Spinal cord (tissue), 10 donors: ENCODE measurements at places on chromosomes 1 and 21.

DNA sequence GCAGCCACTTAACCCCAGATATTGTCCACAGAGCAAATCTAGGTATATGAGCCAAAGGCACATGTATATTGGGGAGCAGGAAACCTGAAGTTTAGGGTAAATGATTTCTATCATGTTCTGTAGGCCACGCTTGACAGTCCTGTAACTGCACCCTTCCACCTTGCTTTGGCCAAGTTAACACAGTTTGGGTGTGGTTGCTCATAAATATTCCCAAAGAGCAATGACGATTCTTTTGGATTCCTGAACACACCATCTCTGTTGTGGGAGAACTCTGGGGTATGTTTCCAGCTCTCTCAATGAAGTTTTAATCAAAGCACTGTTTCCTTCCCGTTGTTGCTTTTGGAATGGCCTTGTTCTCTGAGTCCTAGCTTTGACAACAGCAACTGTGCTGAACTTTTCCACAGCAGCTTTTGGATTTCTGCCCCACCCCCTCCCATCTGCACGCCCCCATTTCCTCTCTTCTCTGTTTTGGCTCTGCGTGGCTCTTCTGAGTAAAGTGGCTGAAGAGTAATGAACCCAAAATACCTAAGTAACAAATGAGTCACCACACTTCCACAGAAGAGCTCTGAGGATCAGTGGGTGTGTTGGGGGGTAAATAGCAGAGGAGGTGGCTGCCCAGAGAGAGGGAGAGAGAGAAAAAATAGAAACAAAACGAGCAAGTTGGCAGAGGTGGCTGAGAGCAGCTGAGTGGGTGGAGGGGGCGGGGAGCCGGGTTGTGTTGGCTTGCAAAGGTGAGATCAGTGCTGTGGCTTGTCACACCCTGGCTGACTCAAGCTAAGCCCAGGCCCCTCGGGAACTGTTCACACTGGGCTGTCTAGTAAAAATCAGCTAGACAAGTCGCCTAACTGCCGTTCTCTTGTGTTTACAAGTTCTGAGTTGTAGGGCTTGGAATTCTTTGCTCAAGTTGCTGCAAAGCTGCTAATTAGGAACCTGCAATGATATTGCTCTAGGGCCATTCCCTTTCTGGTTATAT is 26.9 kb upstream of the RAP1A start:
- DNase-seq: peak; percentile 69

DNA sequence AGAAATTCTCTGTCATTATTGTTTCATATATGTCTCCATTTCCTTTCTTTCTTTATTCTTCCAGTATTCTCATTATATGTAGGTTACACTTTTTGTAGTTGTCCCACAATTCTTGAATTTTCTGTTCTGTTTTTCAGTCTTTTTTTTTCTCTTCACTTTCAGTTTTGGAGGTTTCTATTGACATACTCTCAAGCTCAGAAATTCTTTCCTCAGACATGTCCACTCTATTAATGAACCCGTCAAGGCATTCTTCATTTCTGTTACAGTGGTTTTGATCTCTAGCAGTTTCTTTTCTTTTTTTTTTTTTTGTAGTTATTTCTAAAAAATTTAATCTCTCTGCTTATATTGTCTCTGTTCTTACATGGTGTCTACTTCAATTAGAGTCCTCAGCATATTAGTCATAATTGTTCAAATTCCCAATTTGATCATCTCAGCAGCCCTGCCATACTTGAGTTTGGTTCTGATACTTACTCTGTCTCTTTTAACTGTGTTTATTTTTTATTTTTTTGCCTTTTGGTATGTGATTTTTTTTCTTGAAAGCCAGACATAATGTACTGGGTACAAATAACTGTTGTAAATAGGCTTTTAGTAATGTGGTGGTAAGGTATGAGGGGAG is 49.5 kb upstream of the KCNK2 start:
- DNase-seq: no peak

DNA sequence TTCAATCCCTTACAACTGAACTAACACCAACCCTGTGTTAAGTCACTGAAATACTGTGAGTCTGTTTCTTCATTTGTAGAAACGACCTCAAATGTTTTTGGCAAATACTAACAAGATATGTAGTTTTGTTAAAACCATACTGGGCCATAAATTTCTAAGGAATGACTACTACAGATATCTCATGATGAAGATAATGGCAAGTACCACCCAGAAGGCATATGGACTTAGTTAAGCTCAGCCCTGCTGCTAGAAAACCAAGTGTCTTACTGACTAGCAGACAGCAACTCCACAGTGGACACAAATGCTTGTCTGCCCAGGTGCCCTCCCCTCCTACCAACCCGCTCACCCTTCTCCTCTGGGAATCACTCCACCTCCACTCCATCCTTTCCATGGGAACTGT is 44.5 kb upstream of the BMP8B start:
- no peak for DNase-seq

DNA sequence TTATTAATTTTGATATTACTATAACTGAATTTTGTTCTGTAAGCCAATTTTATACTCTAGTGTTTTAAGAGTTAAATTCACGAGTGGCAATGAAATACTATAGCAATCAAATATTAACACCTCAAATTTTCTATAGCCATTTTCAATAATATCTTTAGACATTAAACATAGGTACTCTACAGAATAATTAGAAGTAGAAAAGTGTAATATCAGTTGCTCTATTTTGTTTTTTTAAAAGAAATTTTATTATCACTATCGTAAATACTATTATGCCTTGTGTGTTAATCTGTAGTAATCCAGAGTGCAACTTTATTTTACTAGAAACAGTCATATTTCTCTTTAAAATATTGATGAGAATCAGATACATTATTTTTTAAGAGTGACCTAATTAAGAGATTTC is 691.2 kb downstream of the USP25 start:
- DNase-seq: no peak

- no peak for DNase-seq
These were observed 294.0 kb downstream of the LRRC40 start for GRCh38 chr1:69911301-69911801.

GRCh38 chr1:236315518-236315917 is 33.8 kb upstream of the ERO1B start:
- DNase-seq: no peak

GRCh38 chr1:10338047-10338446 is 60.8 kb upstream of the PGD start:
- DNase-seq: peak; percentile 30

GRCh38 chr21:44434568-44434925 is 20.8 kb upstream of the LRRC3 start:
- DNase-seq: no peak

DNA sequence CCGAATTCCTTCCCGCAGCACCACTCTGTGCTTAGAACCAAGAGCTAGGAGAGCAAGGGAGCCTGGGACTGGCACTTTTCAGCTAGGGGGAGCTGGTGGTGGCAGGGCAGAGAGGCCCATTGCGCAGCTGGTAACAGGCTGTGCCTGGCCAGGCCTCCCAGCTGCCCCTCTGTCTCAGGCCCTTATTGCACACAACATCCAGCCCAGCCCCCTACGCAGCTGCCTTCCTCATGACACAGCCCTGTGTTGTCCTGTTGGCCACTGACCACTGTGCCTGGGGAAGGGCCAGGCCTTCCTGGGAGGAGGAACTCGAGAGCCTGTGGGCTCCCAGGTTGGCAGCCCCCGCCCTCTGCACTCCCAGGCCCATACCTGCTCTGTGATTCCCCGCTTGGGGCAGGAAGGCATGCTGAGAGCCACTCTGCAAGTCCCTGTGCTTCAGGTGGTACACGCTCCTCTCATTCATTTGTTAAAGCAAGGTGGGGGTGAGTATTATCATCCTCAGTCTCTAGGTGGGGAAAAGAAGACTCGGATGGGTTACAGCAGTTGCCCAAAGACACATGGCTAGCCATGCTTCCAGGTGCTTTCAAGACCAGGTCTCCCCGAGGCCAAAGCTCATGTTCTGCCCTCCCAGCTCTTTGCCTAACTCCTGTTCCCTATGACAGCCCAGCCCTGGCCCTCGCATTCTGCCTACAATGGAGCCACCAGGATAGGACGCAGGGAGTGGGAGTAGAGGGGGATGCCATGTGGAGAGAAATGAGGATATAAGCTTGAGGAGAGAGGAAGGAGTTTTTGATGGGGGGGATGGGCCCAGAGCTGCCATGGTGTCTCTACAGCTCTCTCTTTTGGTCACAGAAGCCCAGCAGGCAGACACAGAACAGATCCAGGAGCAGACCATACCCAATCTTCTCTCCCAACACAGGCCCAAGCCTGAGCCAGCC is 81.8 kb downstream of the TMEM53 start:
- DNase-seq: no peak

- no peak for DNase-seq
These were observed 652.9 kb upstream of the USP24 start for GRCh38 chr1:55868026-55868425.

DNA sequence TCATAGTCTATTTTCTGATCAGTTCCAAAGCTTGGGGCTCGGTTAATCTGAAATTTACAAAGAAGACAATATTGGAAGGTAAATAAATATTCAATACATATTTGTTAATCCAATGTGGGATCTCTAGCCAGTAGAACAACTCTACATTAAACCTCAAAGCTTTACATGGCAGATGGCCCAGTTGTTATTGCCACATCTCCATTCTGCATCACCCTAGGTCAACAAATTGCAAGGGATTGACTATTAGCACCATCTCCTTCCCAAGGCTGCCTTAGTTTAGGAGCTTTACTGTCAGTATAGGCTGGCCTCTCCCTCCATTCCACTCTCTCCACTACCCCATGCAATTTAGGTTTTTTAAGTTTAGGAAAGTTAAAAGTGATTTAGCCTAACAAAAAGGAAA is 69.7 kb downstream of the TTLL7 start:
- DNase-seq: no peak

DNA sequence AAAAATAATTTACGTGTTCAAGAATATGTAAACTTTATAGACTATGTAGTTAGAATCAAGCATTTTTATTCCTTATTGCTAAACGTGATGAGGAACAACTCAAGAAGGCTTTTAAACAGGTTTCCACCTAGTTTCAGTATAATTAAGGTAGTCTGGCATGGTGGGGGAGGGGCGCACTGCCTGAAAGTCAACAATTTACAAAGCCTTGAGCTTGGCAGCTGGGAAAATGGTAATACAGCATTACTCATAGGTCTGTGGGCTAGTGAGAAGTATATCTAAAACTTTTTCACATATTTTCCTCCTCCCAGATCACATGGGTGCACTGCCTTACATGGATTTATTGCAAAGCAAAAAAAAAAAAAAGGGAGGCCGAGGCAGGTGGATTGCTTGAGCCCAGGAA is 75.2 kb downstream of the EVI5 start:
- DNase-seq: no peak

DNA sequence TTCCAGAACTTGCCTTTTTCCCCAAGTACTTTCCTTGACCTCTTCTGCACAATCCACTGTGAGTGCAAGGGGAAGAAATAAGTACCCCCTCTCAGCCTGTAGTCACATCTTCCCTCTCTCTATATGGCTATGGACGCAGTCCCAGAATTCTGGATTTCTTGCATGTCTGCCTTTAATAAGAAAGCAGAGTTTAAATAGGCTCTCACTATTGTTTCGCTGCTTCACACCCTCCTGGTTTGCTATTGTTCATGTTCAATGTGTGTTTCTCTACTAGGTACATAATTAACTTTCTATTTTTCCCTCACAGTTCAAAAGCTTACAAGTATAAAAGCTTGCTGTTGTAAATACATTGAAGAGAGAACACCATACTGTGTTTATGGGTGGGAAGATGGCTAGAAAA is 181.5 kb upstream of the C1orf105 start:
- no peak for DNase-seq

DNA sequence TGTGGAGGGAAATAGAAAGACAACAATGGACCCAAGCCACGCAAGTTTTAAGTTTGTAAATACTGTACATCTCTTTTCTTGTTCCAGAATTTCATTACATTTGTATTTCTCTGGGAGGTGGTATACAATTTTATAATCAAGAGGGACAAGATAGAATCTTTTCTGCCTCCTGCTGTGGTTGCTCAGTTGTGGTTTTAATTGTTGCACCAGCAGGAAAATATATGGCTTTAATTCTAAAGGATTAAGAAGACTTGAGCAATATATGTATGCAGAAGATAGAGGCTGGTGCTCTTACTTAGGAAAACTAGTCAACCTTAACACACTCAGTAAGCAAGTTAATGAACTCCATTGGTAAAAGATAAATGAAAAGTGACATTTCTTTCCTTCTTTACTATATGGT is 19.8 kb upstream of the ASB17 start:
- no peak for DNase-seq

GRCh38 chr1:106268070-106268469 is 788.4 kb upstream of the PRMT6 start:
- no peak for DNase-seq

GRCh38 chr1:218702775-218703174 is 357.6 kb downstream of the TGFB2 start:
- DNase-seq: no peak

GRCh38 chr1:39751595-39751994 is 12.9 kb downstream of the PPIE start:
- DNase-seq: no peak

DNA sequence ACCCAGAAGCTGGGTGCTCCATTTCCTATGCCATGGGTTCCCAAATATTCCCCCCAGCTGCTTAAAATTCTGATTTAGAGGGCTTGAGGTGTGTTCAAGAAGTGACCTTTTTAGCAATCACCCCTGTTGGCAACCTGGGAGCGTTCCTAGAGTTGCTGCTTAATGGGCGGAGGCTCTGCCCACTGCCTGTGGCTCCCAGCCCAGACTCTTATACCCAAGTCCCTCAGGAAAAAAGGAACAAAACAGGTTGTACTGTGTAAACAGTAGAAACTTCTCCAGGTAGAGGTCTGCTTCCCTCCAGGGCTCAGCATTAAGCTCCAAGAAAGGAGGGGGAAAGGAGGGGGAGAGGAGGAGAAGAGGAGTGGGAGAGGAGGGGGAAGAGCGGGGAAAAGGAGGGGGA is 14.6 kb upstream of the TENT5C start:
- no peak for DNase-seq

DNA sequence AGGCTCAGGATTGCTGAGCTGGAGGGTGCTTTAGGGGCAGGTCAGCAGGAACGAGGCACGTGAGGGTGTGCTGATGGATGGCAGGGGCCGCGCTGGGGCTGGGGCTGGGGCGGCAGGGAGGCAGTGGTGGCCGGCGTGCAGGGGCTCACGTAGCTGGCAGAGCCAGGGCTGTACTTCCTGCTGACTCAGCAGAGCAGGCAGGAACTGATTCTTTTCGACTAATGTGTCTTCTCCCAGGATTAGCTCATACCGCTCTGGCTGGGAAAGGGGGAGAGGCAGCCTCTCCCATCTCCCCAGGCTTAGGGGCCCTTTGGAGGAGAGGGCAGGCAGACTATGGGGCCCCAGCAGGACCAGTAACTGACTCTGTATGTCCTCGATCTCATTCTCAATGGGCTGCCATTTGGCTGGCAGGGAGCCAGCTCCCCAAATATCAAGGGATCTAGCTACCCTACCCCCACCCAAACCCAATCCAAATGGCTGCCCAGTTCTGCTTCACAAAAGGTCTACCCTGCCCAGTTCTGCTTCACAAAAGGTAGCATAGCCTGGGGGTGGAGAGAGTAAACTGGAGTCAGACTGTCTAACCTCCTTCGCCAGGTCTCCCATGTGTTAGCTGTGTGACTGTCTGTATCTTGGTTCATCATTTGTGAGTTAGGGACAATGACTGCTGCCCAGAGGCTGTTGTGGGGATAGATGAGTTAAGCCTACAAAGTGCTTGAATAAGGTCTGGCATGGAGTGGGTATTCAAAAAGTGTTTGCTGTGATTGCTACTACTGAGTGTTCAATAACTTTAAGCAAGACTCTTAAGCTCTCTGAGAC is 100.1 kb upstream of the SLC2A1 start:
- DNase-seq: peak; percentile 81
